ENCODE measurements at places on chromosomes 12 and 14. TPM values are rescaled to one million over a fixed set of nuclear protein-coding genes. Genes with fewer than 3 reads are reported as not detected.

DNA sequence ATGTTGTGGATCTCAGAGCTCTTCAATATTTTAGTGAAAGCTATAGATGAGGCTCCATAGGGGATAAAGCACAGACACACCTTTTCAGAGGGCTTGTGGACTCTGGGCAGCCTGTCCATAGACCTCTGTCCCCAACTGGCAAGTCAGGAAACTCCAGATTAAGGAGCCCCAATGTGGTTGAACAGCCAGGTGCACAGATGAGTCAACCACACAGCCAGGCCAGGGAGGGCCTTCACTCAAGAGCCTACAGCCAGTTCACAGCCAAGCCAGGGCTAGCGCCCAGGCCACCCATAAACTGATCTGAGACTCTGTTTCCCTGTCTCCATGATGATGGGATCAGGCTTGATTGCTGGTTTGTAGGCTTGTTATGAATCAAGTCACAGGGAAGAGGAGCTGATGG is 1.0 kb upstream of the BDKRB2 start:
- peaks cover 17% of the 10 kb centered on the region for H3K27me3 ChIP-seq
- no peak for DNase-seq
- H3K4me1 ChIP-seq = peaks cover 24% of the 10 kb centered on the region
- H3K27ac ChIP-seq = peak overlapping the region; percentile 91
- peak overlapping the region; percentile 75 for H3K4me3 ChIP-seq

DNA sequence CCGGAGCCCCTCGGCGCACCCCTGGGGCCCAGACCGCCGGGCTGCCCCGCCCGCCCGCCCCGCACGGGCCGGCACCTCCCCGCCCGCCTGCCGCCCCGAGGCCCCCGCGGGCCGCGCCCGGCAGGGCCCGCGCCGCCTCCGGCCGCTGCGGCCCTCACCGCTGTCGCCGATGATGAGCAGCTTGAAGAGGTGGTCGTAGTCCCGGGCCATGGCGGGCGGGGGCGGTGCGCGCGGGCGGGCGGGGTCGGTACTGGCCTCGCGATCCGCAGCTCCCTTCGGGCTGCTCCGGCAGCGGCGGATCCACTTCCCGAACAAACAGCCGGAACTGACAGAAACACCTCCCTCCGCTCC is at the start of gene RAB35:
RAB35 (minus strand) TSS at position 313 of the 351 bp plus-strand sequence; CDS start at position 210, 103 bp downstream.
- H3K36me3 ChIP-seq = no peaks in the 10 kb centered on the region
- peak within 1 kb of the TSS; percentile 95 for H3K27ac ChIP-seq
- peaks cover 40% of the 10 kb centered on the region for H3K4me1 ChIP-seq
- no peaks in the 10 kb centered on the region for H3K27me3 ChIP-seq
- H3K4me3 ChIP-seq = peak within 1 kb of the TSS; percentile 66

DNA sequence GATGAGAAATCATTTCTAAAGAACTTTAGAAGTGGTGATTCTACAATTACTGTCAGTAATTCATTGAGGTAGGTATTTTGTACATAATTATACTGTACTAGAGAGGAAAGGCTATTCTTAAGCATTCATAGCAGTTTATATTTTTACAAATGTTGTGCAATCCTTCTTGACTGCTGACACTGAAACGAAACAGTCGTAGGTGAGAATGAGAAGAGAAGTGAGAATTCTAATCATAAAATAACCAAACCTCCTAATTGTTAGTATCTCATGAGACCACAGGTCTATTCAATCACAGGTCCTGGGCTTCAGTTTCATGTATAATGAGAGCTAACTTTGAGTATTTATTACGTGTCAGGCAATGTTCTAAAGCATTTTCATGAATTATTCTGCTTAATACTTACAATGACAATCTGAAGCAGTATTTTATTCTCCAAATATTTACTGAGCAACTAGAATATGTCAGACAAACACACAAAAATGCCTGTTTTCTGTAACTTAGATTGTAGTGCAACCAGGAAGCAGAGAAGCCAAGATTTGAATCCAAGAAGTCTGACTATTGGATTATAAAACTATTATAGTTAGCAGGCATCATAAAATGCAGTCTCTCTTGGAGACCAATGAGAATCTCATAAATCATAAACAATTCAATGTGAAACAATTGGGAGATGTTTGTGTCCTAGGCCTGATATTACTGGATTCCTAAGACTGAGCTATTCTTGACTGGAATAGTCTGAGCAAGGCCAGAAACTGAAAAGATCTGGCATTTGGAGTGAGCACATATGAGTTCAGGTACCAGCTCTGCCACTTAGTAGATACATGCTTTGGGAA is 24.3 kb downstream of the RERG start:
- no peak for DNase-seq
- H3K4me3 ChIP-seq = no peak overlapping the region
- no peak overlapping the region for H3K27ac ChIP-seq
- peaks cover 58% of the 10 kb centered on the region for H3K4me1 ChIP-seq
- H3K27me3 ChIP-seq = no peaks in the 10 kb centered on the region

The NOXRED1 gene
- not detected for total RNA-seq

The BMP4 gene
- total RNA-seq = 2.8 TPM

The TSPAN9 gene
- total RNA-seq = 10.6 TPM

The TFCP2 gene
- 11.6 TPM for total RNA-seq
